Natural killer cell treated with Interleukin-12 subunit alpha and Interleukin-12 subunit beta and Interleukin-15 and Interleukin-18, amount 100 ng/mL, for 72 hours (primary cell): ENCODE measurements at places on chromosomes 3 and 15. TPM values are rescaled to one million over a fixed set of nuclear protein-coding genes. Genes with fewer than 3 reads are reported as not detected.
A peak's percentile ranks its signal among the peaks of the same experiment; 100 is the strongest.

GRCh38 chr3:55537129-55537528 lies 50.0 kb upstream of the WNT5A start:
- H3K27me3 ChIP-seq = no peaks in the 10 kb centered on the region
- H3K27ac ChIP-seq = no peak overlapping the region
- no peaks in the 10 kb centered on the region for H3K4me1 ChIP-seq
- no peak overlapping the region for H3K4me3 ChIP-seq

DNA sequence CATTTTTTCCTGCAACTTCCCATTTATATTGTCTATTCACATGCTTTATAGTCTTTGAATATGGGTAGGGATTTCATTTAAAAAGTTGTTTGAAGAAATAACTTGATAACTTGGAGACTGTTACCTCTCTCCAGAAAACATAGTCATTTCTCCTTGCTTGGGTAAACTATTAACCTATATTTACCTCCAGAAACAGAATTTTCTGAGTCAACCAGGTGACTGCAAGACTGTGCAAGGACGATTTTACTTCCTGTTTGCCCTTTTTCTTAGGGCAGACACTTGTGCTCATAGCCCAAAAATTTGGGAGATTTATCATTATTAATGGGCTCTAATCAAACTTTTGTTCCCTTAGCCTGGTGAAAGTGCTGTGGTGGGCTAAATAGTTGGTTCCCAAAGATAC lies 14.3 kb upstream of the MOBP start:
- no peak overlapping the region for H3K27ac ChIP-seq
- no peaks in the 10 kb centered on the region for H3K36me3 ChIP-seq

DNA sequence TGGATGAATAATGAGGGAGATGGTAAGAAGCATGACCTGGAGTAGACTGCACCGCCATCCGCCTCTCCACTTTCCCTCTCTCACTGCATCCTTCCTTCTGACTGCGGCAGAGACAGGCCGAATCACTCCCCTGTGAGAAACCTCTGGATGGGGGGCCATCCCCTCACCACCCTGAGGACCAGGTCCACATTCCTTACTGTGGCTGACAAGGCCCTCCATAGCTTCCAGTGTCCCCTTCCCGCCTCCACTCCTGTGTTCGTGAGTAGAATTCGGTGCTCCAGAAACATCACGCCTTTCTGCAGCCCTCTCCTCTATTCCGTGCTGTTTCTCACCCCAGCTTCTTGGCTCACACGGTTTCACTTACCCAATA lies 2.8 kb downstream of the PIGZ start:
- H3K4me3 ChIP-seq = no peak overlapping the region
- H3K27ac ChIP-seq = no peak overlapping the region
- peaks cover under 1% of the 10 kb centered on the region for H3K27me3 ChIP-seq
- no peaks in the 10 kb centered on the region for H3K36me3 ChIP-seq

GRCh38 chr3:60274098-60274497 lies 977.2 kb downstream of the FHIT start:
- no peak overlapping the region for H3K27ac ChIP-seq
- H3K36me3 ChIP-seq = no peaks in the 10 kb centered on the region
- DNase-seq = no peak
- no peaks in the 10 kb centered on the region for H3K4me1 ChIP-seq
- H3K27me3 ChIP-seq = no peaks in the 10 kb centered on the region
- H3K4me3 ChIP-seq = no peak overlapping the region

DNA sequence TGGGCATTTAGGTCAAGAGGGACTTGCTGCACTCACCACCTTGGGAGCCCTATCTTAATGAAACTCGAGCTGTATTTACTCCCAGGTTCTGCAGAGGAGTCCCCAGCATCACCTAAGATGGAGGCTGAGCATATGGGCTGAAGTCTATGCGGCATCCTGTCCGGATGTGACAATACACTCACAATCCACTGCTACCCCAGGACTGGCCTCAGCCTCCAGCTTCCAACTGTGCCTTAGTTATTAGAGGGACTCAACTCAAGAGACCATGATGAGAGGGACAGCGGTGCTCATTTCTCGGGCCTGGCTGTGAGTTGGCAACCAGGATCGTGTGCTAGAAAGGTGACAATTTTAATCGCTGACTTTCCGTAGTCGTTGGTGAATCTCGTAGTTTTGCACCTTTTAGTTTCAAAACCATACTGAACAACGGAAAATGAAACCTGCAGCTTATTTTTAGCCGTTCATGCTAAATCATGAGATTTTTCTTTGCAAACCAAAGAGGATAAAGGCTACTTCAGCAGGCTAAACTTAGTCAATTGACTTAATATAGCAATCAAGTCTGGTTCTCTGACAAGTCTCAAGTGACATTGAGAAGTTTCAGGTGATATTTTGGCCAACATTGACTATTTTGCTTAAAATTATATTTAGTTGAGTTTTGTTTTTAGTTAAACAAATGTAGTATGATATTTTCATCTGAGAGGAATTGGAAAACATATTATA lies 11.1 kb downstream of the ZBTB38 start:
- no peaks in the 10 kb centered on the region for H3K27me3 ChIP-seq
- H3K4me1 ChIP-seq = no peaks in the 10 kb centered on the region
- no peak for DNase-seq
- H3K36me3 ChIP-seq = no peaks in the 10 kb centered on the region

- no peak overlapping the region for H3K27ac ChIP-seq
- no peaks in the 10 kb centered on the region for H3K4me1 ChIP-seq
- H3K4me3 ChIP-seq = no peak overlapping the region
- H3K36me3 ChIP-seq = no peaks in the 10 kb centered on the region
- no peak for DNase-seq
Measured at GRCh38 chr15:23518104-23518503, 47.4 kb upstream of the MKRN3 start.

DNA sequence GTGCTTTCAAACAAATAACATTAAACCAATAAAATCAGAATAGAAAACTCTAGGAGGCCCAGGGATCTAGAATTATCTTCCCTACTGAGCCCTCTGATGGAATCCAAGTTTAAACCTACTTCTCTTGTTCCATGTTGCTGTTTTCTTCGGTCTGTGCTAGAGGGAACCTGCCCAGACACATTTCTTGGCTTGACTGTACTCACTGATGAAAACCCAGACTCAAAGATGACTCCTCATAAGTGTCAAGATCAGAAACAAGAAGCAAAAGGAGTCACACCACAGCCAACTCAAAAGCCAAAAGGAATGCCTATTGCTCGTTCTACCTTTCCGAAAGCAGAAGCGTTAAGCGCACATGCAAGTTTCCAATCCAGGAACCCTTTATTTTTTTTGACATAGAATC lies 31.6 kb downstream of the SCAP start:
- peak overlapping the region; percentile 12 for H3K27ac ChIP-seq
- H3K4me3 ChIP-seq = no peak overlapping the region
- H3K27me3 ChIP-seq = no peaks in the 10 kb centered on the region
- peaks cover 15% of the 10 kb centered on the region for H3K4me1 ChIP-seq

DNA sequence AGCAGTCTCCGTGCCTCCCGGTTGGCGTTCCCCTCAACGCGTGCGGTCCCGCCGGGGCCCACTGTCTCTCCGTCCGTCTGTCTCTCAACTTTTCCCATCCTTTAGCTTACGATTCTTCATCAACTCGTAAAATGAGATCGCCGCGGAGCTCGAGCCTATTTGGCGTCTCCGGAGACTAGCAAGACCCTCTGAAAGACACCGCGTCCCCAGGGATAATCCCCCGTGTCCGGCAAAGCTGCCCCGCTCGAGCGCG lies 3.4 kb downstream of the GATA2 start:
- no peak overlapping the region for H3K27ac ChIP-seq
- no peak for DNase-seq
- no peaks in the 10 kb centered on the region for H3K36me3 ChIP-seq

- no peaks in the 10 kb centered on the region for H3K4me1 ChIP-seq
- H3K36me3 ChIP-seq = peaks cover 8% of the 10 kb centered on the region
- H3K4me3 ChIP-seq = no peak overlapping the region
- DNase-seq = no peak
Measured at GRCh38 chr3:180855364-180855763, 57.1 kb upstream of the FXR1 start.

- peak overlapping the region; percentile 33 for H3K4me3 ChIP-seq
- H3K36me3 ChIP-seq = peaks cover 4% of the 10 kb centered on the region
Measured at GRCh38 chr3:3180456-3180855, 965 bp upstream of the CRBN start.

DNA sequence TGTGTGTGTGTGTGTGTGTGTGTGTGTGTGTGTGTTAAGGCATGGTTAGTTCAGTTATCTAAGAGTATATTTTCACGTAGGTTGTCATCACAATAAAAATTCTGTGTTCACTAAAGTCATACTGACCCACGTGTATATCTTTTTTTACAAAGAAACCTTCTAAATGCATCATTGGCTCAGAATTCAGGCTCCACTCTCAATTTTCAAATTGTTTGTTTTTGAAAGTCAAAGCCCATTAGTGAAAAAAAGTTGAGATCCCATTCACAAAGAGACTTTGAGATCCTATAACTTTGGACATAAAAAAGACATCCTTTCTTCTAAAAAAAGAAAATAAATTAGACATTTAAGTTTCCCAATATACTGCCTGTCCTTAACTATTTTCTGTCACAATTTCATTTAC lies 59.3 kb downstream of the GBE1 start:
- H3K4me1 ChIP-seq = no peaks in the 10 kb centered on the region
- no peak overlapping the region for H3K4me3 ChIP-seq
- no peak for DNase-seq
- no peaks in the 10 kb centered on the region for H3K27me3 ChIP-seq
- H3K36me3 ChIP-seq = no peaks in the 10 kb centered on the region

DNA sequence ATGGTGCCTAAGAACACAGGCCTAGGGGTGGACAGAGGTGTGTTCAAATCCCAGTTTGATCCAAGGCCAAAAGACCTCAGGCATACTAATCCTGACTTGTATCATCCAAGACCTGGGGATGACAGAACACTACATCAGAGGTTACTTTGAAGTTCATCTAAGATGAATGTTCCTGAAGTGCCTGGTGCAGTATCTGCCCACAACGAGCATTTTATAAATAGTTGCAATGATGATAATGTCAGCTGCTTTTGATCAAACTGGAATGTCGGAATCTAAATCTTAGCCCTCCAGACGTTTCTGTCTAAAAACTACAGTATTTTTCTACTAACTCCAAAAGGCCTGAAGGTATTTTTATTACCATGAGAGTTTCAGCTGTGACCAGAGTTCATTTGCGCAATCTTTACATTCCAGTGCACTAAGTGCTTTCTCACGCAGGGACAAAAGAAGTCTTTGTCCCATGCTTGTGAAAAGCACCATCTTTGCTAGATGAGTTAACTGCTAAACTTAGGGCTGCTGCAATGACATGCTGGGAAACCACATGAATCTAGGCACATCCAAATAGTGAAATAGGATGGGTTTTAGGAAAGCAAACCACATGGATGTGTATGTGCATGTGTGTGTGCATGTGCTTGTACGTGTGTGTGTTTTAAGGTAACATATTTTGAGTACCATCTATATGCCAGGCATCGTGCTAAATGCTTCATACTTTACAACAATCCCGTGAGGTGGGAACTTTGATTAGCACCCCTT lies 18.1 kb downstream of the ANXA2 start:
- H3K27me3 ChIP-seq = no peaks in the 10 kb centered on the region
- no peak overlapping the region for H3K4me3 ChIP-seq
- no peak for DNase-seq
- no peaks in the 10 kb centered on the region for H3K36me3 ChIP-seq

DNA sequence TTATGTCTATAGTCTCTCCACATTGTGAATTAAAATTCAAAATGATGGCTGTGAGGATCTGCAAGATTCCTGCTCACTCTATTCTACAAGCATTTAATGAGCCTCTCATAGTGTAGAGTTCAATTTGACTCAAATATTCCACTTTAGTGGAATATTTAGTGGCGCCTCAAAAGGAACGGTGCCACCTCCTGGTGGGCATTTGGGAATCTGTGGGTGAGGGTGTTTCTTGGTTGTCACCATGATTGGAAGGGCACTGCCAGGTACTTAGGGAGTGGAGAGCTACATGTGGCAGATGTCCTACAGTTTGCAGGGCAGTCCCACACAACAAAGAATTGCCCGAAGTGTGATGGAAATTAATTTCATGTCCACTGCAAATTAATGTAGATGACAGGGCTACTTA lies 21.5 kb upstream of the KCNMB3 start:
- H3K27ac ChIP-seq = no peak overlapping the region
- no peak overlapping the region for H3K4me3 ChIP-seq
- DNase-seq = no peak

- H3K4me1 ChIP-seq = peaks cover 29% of the 10 kb centered on the region
- H3K27ac ChIP-seq = no peak overlapping the region
- H3K36me3 ChIP-seq = no peaks in the 10 kb centered on the region
- DNase-seq = no peak
- no peak overlapping the region for H3K4me3 ChIP-seq
Measured at GRCh38 chr3:141307351-141308059, 60.8 kb upstream of the ZBTB38 start.

- no peaks in the 10 kb centered on the region for H3K4me1 ChIP-seq
- H3K36me3 ChIP-seq = no peaks in the 10 kb centered on the region
- H3K27ac ChIP-seq = no peak overlapping the region
- H3K27me3 ChIP-seq = no peaks in the 10 kb centered on the region
- H3K4me3 ChIP-seq = no peak overlapping the region
Measured at GRCh38 chr15:54803134-54803808, 393.5 kb downstream of the RSL24D1 start.

GRCh38 chr3:108062051-108062450 lies 28.8 kb downstream of the CD47 start:
- H3K4me1 ChIP-seq = peaks cover 36% of the 10 kb centered on the region
- no peaks in the 10 kb centered on the region for H3K27me3 ChIP-seq
- no peak for DNase-seq

GRCh38 chr15:54836052-54836795 lies 360.5 kb downstream of the RSL24D1 start:
- H3K4me3 ChIP-seq = no peak overlapping the region
- no peak for DNase-seq
- no peaks in the 10 kb centered on the region for H3K36me3 ChIP-seq
- no peaks in the 10 kb centered on the region for H3K27me3 ChIP-seq

- no peak for DNase-seq
- no peaks in the 10 kb centered on the region for H3K4me1 ChIP-seq
- no peak overlapping the region for H3K27ac ChIP-seq
- no peak overlapping the region for H3K4me3 ChIP-seq
- peaks cover 16% of the 10 kb centered on the region for H3K36me3 ChIP-seq
Measured at GRCh38 chr15:96515371-96515770, 184.9 kb downstream of the NR2F2 start.

DNA sequence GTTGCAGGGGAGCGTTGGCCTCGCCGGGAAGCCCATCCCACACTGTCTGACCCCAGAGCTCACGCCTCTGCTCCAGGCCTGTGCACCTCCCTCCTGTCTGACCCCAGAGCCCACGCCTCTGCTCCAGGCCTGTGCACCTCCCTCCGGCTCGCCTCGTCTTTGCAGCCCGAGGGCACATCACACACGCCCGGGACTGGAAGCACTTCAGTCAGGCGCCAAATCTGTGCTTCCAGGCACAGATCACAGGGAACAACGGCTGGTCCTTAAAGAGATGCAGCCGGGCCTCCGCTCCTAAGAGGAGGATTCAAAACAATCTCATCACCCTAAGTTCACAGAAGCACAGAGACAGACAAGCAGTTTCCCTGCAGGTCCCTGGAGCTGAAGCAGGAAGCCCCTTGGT lies 103.0 kb upstream of the RPL32 start:
- H3K27ac ChIP-seq = no peak overlapping the region
- H3K4me1 ChIP-seq = peaks cover 38% of the 10 kb centered on the region
- no peak for DNase-seq

- H3K4me3 ChIP-seq = no peak overlapping the region
- H3K36me3 ChIP-seq = no peaks in the 10 kb centered on the region
- H3K27me3 ChIP-seq = peaks cover 13% of the 10 kb centered on the region
- H3K27ac ChIP-seq = no peak overlapping the region
Measured at GRCh38 chr3:11074011-11074410, 80.3 kb upstream of the HRH1 start.

DLEC1 gene
- total RNA-seq = 0.52 TPM

DPH3 gene
- total RNA-seq = 24.4 TPM

MYO9A gene
- 19.8 TPM for total RNA-seq

SPG21 gene
- 67.9 TPM for total RNA-seq

HESX1 gene
- not detected for total RNA-seq

NRROS gene
- 55.7 TPM for total RNA-seq

CCDC9B gene
- total RNA-seq = 0.47 TPM

KLHL18 gene
- total RNA-seq = 38.9 TPM
